ENCODE measurements at places on chromosomes 11 and 22.

DNA sequence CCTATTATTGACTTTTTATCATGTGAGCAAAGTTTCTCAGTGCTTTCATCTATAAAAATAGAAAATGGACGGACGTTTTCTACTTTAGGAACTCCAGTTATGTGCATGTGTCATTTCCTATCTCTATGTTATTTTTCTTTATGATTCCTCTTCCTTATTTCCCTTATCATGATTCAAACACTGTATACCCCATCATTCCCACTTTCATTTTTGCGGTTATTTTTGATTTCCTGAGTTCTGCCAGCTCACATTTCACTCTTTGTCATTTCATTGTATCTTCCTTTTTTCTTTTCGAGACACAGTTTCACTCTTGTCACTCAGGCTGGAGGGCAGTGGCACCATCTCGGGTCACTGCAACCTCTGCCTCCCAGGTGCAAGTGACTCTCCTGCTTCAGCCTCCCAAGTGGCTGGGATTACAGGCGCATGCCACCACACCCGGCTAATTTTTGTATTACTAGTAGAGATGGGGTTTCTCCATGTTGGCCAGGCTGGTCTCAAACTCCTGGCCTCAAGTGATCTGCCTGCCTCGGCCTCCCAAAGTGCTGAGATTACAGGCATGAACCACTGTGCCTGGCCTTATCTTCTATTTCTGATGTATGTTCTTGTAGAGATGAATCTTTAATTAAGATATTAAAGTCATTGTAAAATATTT lies 21.5 kb downstream of the C11orf58 start:
- peak; percentile 33 for DNase-seq

DNA sequence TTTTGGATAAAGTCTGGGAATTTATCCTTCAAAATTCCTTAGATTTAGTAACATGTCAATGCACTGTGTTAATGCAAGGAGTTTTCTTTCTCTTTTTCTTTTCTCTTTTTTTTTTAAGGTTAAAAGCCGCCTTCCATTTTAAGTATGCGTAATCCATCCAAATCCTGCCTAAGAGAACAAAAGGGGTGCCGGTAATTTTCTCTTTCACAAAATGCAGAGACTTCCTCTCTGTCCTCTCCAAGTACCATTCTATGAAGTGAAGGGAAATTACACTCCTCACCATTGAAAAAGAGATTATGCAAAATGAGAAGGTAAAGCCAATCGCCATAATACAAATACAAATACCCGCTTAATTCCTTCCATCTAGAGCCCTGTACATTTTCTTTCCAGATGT lies 273.8 kb downstream of the BLID start:
- no peak for DNase-seq

- DNase-seq = no peak
Observed at GRCh38 chr11:65622011-65622410, 6.4 kb downstream of the PCNX3 start.

DNA sequence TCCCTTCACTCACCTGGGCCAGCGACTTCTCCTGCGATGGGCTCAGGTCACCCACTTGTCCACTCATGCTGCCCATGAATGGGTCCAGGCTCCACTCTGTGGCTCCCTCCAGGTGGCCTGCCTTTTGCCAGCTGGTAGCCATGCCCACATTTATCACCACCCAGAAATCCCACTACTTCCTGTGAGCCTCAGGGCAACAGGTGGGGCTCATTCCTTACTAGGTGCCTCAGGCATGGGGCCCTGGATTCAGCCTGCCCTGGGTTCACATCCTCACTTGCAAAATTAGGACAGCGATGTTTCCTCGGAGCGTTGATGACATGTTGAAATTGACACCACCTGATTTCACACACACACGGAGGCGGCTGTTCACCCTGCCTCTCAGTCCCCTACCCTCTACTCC lies at the start of gene SEC14L6:
SEC14L6 (minus strand) TSS at position 126 of the 400 bp plus-strand sequence; CDS start at position 67, 59 bp downstream.
- no peak for DNase-seq

DNA sequence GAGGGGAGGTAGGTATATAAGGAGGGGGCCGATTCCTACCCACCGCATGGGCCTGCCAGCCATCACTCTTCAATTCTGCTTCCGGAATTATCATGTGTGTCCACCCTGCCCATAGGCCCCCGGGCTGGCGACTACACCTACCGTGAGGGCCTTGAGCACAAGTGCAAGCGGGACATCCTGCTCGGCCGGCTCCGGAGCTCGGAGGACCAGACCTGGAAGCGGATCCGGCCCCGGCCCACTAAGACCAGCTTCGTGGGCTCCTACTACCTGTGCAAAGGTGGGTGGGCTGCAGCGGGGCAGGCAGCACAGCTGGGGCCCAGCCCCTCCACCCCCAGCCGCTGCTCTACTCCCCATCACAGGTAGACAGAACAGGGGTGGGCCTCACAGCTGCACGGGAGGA lies 38.4 kb upstream of the TEF start:
- DNase-seq = no peak

DNA sequence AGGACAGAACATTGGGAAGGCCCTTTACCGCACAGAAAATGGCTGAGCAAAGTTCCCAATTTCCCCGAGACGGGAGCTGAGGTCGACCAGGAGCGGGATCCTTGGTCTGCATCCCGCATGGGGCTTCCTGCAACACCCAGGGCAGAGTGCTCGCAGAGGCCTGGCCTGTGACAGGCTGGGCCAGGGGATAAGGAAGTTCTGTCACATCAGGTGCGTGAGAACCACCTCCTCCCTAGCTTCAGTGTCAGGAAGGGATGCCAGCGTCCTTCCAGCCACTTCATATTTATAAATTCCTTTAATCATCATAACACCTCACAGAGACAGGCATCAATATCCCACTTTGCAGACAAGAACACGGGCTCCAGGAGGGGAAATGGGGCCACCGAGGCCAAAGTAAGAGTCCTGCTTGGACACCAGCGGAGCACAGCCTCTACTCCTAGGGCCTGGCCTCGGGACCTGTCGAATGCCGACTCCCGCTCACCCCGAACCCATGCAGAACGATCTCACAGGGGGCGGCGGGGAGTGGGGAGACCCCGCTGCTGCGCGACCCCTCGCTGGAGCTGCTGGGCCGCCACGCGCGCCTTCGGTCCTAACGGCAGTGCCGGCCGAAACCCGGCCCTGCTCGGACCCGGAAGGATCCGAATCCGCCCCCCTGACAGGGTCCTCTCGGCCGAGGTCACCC lies 532 bp downstream of the BET1L start:
- DNase-seq = no peak

- no peak for DNase-seq
Observed at GRCh38 chr22:50226063-50226874, 18.6 kb downstream of the TUBGCP6 start.

- no peak for DNase-seq
Observed at GRCh38 chr22:47837703-47838102, 1075.3 kb downstream of the TBC1D22A start.

Data from bone marrow (tissue), 2 donors.